ENCODE measurements at places on chromosomes 7 and 10.

DNA sequence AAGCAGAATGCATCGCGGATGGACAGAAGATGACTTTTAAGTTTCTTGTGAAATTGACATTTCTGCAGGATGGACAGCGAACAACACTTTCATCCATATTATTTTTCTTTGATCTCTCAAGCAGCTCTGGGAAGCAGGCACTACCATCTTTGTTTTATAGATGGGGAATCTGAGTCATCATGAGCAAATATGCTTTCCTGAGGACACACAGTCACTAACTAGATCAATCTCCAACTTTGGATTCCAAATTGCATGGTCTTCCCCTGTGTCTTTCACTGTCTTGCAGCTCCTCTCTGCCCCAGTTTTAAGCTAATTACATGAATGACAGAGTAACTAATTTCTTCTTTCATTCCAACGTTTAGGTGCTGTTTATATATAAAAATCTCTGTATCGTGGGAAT lies 201.5 kb downstream of the ADAM12 start:
- DNase-seq, result no peak

GRCh38 chr10:114943000-114943399 lies 5.0 kb downstream of the TRUB1 start:
- DNase-seq, result no peak

GRCh38 chr10:20040012-20040411 lies 223.8 kb downstream of the PLXDC2 start:
- no peak for DNase-seq

GRCh38 chr10:108663587-108663986 lies 1259.7 kb downstream of the XPNPEP1 start:
- DNase-seq, result no peak

- DNase-seq, result no peak
Measured at GRCh38 chr7:29350351-29350750, 155.8 kb downstream of the CHN2 start.

DNA sequence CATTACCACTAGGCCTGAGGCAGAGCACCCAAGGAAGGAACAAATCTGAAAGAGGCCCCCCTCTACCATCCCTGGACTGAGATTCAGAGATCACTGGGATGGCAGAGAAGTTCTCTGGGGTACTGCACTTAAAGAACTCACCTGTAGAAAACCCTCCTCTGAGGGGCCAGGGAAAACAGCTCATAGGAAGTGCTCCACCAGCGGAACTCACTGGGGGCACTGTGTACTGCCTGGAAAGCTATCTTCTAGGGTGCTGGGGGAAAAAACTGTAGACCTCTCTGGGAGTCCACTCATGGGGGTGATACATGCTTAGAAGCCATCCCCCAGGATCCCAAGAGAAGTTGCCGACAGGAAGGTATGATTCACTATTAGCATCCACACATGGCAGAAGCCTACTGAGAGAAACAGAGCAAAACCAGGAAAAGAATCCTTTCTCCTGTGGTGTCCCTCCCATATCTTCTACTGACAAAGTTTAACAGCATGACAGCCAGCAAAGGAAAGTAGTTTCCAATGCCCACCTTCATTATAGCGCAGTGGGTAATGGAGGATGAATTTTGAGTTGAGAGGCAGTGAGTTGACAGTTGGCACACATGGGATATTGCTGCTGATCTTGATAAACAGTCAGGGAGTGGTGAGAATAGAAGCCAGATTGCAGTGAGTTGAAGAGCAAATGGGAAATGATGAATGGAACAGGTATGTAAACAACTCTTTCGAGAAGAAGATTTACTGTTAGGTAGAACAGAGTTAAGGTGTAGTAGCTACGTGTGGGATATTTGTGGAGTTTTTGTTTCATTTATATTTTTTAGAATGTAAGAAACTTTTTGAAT lies 20.9 kb downstream of the ANKIB1 start:
- DNase-seq, result no peak

GRCh38 chr7:130396109-130396508 lies 15.8 kb downstream of the CPA1 start:
- DNase-seq, result no peak

GRCh38 chr7:117019786-117020590 lies 66.7 kb downstream of the ST7 start:
- peak; percentile 87 for DNase-seq

DNA sequence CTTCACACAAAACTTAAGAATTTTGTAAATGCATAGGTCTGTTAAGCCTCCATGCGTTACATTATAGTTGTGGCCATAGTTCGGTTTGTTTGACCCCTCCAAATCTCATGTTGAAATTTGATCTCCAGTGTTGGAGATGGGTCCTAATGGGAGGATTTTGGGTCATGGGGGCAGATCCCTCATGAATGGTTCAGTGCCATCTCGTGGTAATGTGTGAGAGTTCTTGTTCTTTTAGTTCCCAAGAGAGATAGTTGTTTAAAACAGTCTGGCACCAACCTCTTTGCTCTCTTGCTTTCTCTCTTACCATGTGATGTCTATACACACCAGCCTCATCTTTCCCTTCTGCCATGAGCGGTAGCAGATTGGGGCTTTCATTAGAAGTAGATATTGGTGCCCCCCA lies 264.3 kb downstream of the TCF7L2 start:
- DNase-seq, result no peak

- peak; percentile 2 for DNase-seq
Measured at GRCh38 chr7:33452805-33453502, 323.6 kb downstream of the BBS9 start.

DNA sequence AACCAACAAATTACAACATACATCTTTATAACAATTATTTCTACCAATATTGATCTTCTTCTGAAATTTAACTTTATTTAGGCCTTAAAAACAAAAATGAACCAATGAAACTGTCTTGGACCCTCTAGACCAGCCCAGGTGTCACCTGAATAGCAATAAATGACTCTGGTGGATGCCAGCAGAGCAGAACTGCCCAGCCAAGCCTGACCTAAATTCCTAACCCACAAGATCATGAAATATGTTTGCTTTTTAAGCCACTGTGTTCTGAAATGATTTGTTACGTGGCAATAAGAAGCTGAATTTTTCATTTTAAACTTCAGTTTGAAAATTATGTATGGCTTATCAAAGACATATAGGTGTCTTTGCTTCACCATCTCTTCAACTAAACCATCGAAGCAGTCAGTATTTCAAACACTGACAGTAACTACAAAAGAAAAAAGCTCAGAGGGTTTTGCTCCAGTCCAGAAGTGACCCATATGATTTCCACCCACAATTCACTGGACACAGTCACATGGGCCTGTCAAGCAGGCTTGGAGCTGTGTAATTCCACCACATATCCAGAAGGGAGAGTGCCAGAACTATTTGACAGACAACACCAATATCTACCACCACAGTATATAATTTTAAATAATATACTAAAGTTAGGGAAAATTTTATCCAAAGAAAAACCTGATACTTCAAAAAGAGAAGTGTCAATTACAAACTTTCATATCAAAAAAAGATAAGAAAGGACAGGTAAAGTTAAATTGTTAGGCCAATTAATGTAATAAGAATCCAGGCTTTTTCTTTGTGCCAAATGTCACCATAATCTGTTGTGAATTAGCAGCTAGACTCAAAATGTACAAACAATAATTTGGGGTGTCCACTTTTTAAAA lies 94.5 kb downstream of the KMT2C start:
- DNase-seq, result peak; percentile 14

- peak; percentile 96 for DNase-seq
Measured at GRCh38 chr10:126062131-126063032, 166.0 kb downstream of the FANK1 start.

- DNase-seq, result no peak
Measured at GRCh38 chr7:149063476-149063875, 27.0 kb downstream of the ZNF786 start.

DNA sequence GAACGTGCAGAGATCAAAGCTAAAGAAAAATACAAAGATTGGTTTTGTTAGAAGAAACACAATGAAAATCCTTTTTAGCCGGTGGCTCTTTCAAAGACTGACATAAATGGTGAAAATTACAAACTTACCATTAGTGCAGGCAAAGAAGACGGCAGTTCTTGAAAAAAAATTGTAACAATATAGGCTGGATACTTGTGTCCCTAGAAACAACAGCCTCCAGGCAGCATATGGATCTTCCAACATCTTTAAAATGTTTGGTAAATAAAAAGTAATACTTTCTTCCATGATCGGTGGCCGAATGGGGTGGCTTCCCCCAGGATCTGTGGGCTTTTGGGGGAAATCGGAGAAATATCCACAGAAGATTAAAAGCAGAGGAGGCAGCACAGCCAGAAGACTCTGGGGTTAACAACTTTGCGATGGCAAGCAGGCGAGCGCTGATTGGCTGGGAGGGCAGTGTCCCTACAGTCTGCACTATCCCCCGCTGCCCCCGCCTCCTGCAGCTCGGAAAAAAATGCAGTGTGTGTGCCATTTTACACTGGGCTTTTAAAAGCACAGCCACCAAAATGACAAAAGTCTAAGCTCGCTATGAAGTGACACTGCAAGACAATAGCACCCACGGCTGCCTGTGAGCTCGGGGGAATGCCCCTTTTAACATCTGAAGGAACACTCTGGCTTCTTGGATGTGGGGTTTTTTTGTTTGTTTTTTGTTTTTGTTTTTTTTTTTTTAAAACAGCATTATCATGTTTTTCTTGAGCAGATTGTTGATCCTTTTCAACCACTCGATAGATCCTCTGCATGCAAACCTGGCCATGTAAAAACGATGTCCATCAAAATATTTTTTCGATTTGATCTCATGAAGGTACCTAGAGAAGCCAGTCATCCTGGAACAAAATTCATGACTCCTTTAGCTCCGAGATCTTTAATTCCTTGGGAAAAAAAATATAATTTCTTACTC lies 31.7 kb upstream of the EPC1 start:
- DNase-seq, result peak; percentile 86

GRCh38 chr7:50349963-50350944 lies 45.7 kb downstream of the IKZF1 start:
- DNase-seq, result no peak

DNA sequence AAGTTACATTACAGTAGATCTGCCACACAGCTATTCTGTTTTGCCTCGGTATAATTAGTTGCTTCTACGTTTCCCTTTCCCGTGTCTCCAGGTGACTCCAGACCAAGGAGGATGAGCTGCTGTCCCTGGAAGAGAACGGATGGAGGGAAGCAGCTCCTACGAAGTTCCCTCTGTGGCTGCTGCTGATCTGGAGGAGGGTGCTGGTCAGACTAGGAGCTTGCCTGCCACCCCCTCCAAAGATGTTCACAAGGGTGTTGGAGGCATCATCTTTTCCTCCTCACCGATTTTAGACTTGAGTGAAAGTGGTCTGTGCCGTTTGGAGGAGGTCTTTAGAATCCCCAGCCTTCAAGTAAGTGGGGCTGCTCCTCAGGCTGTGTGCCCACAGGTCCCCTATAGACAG lies 1.4 kb downstream of the LRRC27 start:
- no peak for DNase-seq

DNA sequence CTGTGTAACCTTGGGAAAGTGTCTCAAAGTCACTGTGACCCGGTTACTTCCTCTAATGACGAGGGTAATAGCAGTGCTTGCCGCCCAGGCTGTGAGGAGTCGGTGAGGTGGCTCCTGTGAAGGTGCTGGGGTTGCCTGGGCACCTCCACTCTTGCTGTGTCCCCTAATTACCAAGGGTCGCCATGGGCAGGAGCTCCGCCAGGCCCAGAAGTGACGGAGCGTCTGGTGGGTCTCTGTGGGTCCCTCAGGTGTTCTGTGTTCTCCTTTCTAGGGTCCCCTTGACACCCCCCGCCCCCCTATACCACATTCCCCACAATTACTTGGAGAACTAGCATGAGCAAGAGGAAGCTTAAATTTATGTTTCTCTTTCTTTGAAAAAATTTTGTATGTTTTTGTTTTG lies 161.5 kb downstream of the WDR37 start:
- DNase-seq, result no peak

DNA sequence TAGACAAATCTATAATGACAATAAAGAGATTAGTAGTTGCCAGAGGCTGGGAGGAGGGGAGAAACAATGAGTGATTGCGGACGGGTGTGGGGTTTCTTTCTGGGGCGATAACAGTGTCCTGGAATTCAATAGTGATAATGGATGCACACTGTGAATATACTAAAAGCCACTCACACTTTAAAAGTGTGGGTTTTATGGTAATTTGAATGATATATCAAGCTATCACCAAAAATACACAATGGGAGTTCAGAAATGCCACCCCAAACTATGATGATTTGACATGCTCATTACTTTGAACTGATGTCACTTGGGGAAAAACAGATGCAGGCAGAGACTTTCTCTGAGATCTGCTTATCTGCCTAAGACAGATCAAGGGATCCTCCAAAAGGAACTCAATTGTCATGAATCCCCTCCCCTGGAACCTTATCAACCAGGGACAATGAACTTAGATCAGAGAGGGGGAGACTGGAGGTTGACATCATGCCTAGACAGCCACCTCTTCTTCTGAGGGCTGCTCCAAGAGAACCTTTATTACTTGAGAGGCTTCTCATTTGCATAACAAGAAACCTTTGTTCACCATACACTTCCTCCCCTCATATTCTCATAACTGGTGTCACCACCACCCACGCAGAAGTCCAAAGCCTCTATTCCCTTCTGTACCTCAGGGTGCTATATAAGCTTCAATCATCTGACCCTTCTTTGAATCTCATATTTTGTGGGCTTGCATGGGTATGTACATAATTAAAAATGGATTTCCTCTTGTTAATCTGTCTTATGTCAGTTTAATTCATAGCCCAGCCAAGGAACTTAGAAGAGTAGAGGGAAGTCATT lies 14.8 kb upstream of the ZC3HAV1 start:
- DNase-seq, result no peak

DNA sequence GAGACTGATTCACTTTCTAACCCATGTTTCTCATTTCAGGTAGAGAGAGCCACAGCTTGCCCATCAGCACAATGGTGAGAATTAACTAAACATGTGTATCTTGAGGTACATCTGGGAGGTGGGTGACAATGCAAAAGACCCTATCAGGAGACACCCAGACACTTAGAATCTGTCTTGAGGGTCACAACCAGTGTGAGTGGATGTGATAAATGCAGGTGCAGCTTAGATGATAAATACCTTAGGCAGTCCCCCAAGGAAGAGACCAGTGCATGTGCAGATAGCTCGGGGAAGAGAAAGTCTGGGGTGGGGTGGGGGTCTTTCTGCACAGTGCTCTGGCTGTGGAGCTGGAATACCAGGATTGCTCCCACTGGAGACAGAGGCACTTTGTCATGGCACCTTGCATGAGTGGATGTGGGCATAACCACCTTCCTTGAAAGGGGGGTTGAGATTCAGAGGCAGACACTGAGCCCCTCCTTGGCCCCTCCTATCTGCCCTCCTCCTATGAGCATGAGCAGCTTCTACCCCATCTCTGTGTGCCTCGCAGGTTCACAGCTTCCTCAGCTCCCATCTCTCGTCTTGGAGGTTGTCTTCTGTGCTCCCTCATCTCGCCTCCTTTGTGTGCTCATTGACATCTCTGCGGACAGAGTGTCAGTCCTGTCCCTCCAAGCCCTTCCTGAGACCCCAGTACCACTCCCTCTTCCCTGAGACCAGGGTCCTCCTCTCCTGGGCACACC lies 349.8 kb downstream of the TCERG1L start:
- no peak for DNase-seq

Data from amniotic stem cell (primary cell).